ENCODE measurements at places on chromosomes 13 and 19. TPM values are rescaled to one million over a fixed set of nuclear protein-coding genes. Genes with fewer than 3 reads are reported as not detected.

BCAM gene
- not detected for total RNA-seq

SIGLECL1 gene
- not detected for total RNA-seq

ZNF529 gene
- 15.4 TPM for total RNA-seq

IQCN gene
- total RNA-seq = 0.39 TPM

DNA sequence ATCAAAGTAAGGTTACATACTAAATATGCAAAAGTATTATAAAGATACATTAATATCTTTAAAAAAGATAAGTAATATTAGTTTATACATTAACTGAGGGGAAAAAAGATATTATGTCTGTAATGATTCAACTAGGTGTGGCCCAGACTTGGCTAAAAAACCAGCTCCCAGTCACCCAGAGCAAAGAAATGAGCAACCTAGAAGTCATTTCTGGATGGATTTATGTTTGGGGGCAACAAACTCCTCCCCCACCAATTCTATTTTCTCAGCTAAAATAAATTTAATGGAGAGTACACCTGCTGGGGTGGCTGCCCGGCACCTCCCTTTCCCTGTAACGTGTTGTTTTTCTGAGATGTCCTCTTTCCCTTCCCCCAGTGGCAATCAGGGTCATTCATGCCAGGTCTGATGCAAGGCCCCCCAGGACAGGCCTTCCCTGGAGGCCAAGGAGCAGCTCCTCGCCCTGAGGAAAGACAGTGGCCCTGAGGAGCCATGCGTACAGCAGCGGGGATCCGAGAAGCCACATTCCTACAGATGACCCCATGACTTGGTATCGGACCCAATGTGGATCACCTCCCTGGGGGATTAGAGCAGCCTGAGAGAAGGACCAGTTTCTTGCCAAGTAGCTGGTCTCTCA lies 78.6 kb upstream of the DOCK9 start:
- DNase-seq = no peak

DNA sequence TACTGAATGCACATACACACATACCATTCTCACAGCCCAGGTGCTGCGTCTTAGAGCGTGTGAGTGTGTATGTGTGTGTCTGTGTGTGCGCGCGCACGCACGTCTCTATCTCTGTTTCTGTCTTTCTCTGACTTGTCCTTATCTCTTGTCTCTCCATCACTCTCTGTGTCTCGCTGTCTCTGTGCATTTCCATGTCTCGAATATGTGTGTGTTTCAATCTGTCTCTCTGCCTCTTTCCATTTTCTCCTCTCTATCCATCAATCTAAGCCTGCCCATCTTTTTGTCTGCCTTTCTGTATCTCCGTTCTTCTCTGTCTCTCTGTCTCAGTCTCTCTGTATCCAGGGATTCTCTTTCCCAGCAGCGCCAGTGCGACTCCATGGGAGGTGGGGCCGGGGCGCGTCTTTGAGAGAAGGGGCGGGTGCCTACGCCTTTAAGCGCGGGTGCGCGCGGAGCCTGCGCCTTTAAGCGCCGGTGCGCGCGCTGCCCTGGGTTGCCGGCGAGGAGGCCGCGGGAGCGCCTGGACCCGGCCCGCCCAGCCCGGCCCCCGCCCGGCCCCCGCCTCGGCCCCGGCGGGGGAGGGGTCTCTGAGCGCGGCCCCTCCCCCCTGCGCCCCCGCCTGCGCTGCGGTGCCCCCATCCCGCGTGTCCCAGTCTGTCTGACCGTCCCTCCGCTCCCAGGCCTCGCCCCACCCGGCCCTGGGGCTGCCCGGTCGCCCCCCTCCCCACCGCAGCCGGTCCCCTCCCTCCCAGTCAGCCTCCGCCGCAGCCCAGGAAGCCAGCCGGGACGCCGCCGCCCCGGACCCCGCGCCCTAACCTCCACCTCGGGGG lies at the start of gene LRFN3:
LRFN3 (plus strand) TSS at position 464 of the 827 bp plus-strand sequence. CDS start 3,052 bp downstream, outside the sequence.
- DNase-seq = peak; percentile 75

GRCh38 chr13:100560498-100561157 lies 28.0 kb downstream of the GGACT start:
- DNase-seq = no peak

DNA sequence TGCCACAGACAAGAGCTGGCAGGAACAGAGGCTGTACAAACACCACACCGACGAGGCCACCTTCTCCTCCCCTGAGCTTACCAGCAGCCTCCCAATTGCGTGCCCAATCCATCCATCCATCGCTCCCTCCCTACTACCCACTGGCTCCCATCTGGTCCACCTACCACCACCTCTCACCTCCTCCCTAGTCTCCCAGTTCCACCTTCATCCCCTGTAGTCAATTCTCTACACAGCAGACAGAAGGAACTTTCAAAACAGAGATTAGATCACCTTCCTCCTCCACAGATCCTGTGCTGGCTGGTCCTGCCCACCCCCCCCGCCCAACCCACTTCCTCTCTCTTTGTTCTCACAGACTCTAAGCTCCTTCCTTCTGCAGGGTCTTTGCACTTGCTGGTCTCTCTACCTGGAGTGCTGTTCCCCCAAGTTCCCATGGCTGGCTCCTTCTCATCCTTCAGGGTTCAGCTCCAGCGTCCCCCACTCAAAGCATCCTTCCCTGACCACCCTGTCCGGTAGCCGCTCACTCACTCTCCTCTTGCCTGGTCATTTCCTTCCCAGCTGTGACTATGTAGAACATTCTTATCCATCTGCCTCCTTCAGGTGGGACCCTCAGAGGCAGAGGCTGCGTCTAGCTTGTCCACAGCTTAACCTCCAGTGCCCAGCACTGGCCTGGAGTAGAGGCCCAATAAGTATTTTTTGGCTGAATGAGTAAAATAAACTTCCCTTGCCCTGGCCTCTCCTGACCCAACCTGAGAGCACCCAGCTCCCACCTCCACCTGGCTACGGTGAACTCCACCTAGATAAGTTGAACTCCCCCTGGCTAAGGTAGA lies 23.0 kb downstream of the PIN1 start:
- peak; percentile 41 for DNase-seq
